Ecto neural progenitor cell (in vitro differentiated cells): ENCODE measurements at places on chromosomes 16 and 17.
A peak's percentile ranks its signal among the peaks of the same experiment; 100 is the strongest.

- no peak for DNase-seq
These were observed 26.8 kb upstream of the ENDOV start for GRCh38 chr17:80388175-80388574.

DNA sequence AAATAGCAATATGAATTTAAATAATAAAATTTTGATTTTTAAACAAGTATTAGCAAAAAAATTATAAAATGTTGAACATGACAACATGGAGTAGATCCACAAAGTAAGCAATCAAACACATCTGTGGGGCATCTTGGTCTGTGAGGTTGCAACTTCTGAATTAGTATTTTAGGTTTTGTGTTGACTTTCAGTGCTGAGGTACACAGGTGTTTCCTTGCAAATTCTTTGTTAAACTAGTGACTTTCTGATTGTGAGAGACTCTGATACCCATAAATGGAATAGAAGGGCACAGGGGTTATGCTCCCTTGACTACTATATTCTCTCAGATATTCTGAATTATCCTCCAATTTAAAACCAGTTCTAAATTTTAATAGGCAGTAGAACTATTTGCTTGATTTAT lies 841.7 kb downstream of the CDH8 start:
- DNase-seq, result no peak

- DNase-seq, result no peak
These were observed 8.9 kb downstream of the GNGT2 start for GRCh38 chr17:49201481-49201927.

GRCh38 chr17:20944014-20944865 lies 98.6 kb downstream of the USP22 start:
- no peak for DNase-seq

DNA sequence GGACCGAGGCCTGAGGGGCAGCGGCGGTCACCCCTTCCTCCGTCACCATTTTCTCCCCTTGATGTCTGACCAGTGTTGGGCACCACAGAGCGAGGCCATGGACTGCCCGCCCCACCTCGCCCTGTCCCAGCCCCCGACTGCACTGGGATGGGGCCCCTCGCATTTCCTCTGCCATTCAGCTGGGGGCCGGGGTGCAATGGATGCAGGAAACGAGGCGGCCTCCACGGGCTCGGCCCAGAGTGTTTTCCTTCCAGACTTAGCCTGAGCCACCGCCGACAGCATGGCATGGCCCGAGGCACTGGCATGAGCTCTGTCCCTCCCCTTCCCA lies 44.6 kb upstream of the ZC3H18 start:
- DNase-seq, result no peak

GRCh38 chr16:8137606-8138005 lies 452.7 kb downstream of the TMEM114 start:
- DNase-seq, result no peak

DNA sequence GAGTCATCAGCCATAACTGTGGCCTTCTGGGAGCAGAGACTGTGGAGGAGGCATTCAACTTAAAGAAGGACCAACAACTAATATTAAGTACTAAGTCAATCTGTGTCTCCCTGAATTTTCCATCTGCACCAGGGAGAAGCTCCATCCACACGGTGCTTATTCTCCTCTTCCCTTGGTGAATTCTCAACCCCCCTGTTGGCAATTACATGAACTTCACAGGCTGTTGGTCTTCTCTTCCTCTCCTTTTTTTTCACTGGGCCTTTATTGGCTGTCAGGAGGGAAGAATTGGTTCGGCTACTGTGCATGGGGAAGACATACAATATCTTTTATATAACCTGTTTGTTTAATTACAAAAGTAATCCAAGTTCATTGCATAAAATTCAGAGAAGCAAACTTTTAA lies 152.8 kb upstream of the IRX6 start:
- DNase-seq, result no peak

- no peak for DNase-seq
These were observed 18.5 kb upstream of the SOX9 start for GRCh38 chr17:72102366-72102765.

- no peak for DNase-seq
These were observed 501.6 kb downstream of the MAF start for GRCh38 chr16:79098907-79099306.

DNA sequence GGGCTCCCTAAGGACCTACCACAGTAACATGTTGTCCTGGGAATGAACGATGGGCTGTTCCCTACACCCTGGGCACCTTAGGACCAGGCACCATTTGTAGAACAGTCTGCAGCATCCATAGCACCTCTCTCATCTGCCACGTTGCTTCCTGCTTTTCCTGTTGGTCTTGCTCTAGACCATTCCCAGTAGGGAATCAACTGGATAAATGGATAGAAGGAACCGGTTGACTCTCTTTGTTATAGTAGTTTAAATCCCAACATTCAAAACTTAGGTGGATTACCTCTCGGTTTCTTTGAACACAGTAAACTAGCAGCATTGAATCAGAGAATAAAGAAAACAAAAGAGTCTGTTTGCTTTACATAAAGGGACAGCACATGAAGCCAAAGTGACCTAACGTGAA lies 159.1 kb downstream of the HS3ST3B1 start:
- DNase-seq, result no peak

DNA sequence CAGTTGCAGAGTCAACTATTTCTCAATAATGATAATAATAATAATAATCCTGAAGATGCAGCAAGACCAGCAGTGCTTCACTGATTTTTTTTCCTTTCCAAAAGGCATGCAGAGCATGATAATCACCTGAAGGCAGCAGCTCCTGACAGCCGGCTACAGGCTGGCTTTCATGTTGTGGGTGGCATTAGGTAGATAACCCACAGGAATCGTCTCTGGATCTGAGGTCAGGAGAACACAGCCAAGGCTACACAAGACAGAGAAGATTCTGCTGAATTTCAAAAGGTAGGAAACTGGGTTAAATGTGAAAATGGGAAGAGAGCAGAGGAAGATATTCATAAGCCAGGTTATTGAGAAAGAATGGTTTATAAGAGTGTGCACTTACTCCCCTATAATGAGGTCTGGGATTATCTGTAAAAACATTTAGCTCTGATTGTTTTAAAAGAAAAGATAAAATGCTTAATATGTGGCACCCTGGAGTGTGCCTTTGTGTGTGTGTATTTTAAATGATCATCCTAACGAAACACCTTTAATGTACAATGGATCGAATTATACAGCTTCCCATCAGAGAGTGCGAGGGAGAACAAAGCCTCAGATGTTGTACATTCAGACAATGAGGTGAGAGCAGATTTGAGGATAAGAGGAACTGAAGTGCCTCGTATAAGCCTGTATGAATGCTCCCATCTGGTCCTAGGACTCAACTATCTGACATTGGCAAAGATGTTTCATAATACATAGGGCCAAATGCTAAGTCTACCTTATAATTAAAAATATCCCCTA lies 273.1 kb downstream of the PHKB start:
- no peak for DNase-seq

DNA sequence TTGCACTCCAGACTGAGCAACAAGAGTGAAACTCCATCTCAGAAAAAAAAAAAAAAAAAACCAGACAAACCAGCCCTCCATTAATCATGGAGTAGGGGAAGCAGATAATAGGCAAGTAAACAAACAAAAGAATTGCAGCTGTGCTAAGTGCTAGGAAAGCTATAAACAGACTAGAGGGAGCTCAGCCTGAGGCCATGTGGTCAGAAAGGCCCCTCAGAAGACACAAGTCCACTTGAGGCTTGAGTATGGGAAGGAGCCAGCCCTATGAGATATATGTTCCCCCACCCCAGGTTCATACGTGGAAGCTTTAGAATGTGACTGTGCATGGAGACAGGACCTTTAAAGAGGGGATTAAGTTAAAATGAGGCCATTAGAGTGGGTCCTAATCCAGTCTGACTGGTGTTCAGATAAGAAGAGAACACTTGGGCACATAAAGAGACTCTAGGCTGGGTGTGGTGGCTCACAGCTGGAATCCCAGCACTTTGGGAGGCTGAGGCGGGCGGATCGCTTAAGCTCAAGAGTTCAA lies 132.6 kb upstream of the NOL11 start:
- DNase-seq, result no peak

DNA sequence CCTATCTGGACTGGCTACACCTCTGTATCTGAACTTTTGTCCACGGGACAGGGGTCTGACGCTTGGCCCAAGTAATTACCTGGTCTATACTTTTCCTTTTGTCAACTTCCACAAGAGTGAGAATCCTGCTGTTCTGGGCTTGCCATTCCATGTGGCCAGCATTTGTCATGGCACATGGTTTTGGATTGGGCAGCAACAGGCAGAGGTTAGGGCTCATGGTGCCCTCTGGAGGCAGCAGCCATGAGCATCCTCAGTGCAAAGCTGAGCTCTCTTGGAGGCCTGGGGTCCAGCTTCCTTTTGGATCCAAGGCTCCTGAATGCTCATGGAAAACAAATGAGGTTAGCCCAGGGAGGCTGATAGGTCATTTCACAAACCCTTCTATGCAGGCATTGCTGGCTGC lies 7.5 kb upstream of the EDC4 start:
- no peak for DNase-seq

DNA sequence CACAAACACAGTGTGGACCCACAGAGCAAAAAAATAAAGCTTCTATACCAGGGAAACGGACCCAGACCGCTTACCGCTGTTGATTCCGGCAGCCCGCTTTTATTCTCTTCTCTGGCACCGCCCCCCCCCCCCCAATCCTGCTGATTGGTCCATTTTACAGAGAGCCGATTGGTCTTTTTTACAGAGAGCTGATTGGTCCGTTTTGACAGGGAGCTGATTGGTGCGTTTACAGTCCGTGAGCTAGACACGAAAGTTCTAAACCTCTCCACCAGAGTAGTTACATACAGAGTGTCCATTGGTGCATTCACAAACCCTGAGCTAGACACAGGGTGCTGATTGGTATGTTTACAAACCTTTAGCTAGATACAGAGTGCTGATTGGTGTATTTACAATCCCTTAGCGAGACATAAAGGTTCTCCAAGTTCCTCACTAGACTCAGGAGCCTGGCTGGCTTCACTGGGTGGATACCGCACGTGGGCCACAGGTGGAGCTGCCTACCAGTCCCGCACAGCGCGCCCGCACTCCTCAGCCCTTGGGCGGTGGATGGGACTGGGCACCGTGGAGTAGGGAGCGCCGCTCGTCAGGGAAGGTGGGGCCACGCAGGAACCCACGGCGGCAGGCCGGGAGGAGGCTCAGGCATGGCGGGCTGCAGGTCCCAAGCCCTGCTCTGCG lies 92.4 kb downstream of the HAPSTR1 start:
- DNase-seq, result no peak

GRCh38 chr17:41690497-41690896 lies 1.8 kb downstream of the EIF1 start:
- DNase-seq, result no peak

DNA sequence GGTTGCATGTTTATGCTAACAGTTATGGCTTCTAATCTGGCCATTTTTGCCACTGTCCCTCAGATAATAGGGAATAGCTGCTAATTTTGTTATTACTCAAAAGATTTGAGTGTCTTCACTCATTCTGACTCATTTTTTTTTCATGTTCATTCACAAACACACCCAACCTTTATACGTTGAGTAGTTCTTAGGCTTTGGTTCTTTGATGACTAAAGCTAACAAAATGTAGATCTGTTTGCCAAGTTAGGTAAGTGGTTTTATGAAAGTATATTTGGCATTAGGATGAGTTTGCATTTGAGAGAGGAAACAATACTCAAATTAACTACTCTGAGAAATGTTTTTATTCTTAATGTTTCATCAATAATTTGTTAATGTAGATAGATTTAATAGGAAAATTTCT lies 3.6 kb downstream of the MAP2K4 start:
- no peak for DNase-seq

GRCh38 chr16:87384162-87384874 lies 742 bp upstream of the FBXO31 start:
- DNase-seq, result no peak

DNA sequence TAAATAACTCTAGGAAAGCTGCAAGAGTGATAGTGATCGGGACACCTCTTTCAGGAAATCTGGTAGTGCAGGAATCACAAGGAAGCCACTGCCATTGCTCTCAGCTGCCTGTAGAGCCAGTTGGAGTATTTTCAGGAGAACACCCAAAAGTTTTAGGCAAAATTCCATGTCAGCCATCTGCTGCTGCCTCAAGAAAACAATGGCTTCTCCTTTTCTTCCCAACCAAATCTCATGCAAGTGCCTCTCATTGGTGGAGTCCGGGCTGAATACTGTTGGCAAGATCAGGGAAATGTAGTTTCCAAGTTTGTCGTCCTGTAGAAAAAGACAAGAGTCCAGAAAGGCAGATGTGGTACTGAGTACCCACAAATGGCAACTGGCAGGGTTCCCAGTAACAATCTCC lies 54.9 kb upstream of the TANC2 start:
- DNase-seq, result no peak

DNA sequence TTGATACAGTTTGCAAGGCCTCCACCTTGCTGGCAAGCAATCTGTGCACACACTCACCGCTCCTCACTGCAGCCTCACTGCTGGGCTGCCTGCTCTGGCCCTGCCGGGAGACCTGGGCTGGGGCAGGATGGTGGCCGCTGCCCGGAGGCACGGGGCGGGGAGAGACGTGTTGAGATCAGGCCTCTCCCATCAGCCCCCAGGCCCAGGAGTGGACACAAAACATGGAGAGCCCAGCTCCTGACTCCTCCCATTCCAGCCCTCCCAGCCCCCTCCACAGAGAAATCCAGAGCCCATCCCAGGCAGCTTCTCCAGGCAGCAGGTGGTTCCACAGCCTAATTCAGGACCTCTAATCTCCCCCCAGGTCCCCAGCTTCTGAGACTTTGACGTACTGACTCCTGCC lies 23.1 kb upstream of the RPL38 start:
- peak; percentile 80 for DNase-seq

GRCh38 chr16:4081047-4081446 lies 35.2 kb downstream of the ADCY9 start:
- no peak for DNase-seq

DNA sequence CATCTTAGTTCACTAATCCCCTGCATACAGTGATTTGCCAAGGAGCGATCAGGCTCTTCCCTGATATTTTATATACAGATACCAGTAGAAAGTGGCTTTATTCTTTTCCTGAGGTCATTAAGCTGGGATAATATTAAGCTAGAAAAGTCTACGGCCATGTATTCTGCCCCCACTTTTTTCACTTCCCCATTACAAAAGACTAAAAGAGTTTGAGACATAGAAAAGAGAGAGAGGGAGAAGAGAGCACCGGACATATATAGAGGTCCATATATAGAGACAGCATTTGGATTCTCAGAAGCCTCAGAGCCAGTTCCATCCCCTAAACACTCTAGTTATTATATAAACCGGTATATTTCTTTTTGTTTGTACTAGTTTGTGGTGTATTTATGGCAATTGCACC lies 166.5 kb upstream of the ANKFN1 start:
- DNase-seq, result no peak

GRCh38 chr16:25613931-25614330 lies 77.8 kb upstream of the HS3ST4 start:
- no peak for DNase-seq

- no peak for DNase-seq
These were observed 595.2 kb downstream of the TOX3 start for GRCh38 chr16:51951668-51952298.

- DNase-seq, result peak; percentile 86
These were observed 84.1 kb downstream of the TBC1D16 start for GRCh38 chr17:79951361-79952264.

- DNase-seq, result no peak
These were observed 22.0 kb downstream of the SMPD3 start for GRCh38 chr16:68426347-68426652.

- no peak for DNase-seq
These were observed 46.5 kb downstream of the ARHGAP27 start for GRCh38 chr17:45386178-45386577.

- no peak for DNase-seq
These were observed 7.8 kb downstream of the HSD17B2 start for GRCh38 chr16:82042846-82043245.
